ENCODE measurements at places on chromosomes 12 and 14.
A peak's percentile ranks its signal among the peaks of the same experiment; 100 is the strongest.

DNA sequence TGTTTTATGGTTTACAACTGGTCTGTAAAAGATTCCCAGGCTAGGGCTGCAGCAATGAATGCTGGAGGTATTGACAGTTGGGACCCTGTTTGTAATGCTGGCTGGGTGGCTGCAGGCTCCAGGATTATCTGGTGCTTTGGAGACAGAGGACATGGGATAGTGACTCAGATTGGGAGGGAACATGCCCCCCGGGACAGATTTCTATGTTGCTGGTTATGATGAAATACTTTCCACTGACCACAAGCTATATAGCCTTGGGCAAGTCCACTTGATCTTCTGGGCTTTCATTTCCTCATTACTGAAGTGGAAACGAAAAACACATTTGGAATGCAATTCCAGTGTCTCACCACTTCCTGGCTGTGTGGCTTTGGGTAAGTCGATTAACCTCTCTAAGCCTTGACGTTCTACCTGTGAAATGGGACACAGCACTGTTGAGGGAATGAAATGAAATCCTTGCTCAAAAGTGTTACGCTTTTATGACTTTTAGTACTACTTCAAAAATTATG, 6.3 kb upstream of the TPCN1 start:
- DNase-seq, result peak; percentile 41

DNA sequence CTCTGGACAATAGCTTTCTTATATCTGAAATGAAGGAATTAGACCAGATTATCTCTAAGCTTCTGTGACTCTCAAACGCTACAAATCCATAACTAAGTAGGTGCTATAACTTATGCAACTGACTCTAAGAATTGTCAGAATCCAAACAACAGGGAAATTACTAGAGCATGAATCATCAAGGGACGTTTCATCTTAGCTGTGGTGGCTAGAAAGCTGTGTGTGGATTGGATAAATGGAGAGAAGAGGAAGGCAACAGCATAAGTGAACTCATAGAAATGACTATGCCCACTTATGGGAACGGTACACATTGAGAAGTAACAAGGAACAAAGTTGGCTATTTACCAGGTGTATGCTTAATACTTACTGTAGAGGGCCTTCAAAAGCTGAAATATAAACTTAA, 96.0 kb upstream of the NEDD1 start:
- no peak for DNase-seq

DNA sequence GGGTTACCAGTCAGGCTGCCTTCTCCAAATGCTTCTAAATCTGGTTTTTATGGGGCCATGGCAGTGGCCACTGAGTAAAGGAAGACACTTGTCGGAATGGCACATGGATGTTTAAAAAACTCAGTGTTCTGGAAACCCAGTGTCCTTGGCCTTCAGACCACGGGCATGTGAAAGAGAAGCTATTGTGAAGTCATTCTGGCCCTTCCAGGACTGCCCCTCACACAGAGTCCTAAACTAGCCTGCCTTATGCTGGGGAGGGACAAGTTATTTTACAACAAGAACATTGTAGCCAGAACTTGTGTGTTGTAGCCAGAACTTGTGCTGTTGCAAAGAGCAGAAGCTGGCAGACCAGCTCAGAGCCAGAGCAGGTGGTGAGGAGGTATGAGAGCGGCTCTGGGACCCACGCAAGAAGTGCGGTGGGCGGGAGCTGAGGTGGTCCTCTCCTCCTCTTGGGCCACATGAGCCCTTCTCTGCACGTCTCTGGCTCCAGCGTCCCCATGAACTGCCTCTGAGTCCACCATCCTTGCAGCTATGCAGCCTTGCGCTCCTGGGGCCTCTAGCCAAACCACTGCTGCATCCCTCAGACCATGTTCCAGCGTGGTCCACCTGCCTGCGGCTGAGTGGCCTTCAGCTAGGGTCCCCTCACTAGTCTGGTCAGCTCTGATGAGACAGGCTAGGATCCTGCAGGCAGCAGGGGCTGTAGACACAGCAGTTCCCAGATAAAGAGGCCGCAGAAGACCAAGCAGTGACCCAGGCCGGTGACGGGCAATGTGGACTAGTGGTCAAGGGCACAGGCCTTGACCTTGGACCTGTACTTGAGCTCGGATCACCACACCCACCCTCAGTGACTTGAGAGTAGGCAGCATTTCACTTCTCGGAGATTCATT, 32.5 kb downstream of the MMAB start:
- no peak for DNase-seq

GRCh38 chr14:88379706-88380343, 5.6 kb upstream of the SPATA7 start:
- no peak for DNase-seq

- no peak for DNase-seq
Observed at GRCh38 chr12:91567100-91567485, 384.5 kb upstream of the DCN start.

DNA sequence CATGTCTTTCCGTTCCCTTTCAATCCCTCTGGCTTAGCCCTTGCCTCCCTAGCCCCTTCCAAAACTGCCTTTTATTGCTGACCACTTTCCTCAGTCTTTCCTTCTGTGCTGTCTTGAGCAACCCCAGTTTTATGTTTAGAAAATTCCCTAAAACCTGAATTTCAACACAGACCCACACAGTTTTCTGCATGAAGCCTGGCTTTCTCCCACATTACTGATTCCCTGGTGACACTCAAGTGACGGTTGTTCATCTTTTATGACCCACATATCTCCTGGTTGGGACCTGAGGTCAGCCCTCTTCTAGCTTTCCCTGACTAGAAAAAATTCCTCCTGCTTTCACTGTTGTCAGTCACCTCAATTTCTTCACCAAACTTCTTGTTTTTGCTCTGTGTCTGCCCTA, 21.0 kb downstream of the FGD4 start:
- no peak for DNase-seq

GRCh38 chr14:23566778-23567185, 809 bp downstream of the AP1G2 start:
- no peak for DNase-seq

DNA sequence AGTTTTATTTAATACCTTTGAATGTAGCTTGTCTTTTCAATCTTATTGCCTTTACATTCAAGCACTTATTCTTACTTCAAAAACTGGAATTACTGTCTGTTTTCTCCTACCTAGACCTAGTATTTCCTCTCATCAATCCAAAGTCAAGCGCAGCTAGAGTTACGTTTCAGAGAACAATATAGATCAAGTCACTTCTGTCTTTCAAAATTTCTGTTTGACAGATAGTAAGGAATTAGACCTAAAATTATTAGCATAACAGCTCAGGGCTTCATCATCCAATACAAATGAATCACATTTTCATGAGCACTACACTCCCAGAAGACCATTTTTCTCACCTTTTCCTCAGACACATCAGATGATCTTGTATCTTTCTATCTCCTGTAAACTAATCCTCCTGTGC, 170.6 kb downstream of the CCDC59 start:
- no peak for DNase-seq

DNA sequence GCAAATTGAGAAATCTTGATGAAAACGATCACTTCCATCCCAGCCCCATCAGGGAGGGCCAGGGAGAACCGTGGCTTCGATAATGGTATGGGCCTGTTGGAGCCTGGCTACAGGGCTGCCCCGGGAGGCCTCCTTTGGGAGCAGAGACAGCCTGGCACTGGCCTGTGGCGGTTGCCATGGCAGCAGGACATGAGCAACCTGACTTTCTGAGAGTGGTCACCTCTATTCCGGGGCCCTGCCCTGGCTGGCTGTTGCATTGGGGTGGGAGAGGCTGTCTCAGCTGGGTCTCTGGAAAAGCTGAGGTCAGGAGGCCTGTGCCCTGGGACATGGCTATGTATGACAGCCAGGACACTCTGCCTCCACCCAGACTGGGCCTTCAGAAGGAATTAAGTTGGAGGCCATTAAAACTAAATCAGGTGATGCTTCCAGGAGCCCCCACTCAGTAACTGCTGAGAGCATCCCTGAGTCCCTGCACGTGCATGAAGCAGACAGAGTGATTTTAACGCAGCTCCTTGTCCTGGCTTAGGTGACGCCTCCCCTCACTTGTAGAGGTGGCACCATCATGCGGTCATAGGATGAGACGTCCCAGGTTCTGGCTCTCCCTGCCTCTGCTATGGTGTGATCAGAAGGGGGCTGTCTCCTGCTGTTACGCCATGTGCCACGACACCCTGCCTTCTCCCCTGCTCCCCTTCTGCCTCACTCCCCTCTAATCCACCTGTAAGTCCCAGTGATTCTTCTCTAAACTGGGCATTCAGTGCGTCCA, 126.3 kb downstream of the SLC25A47 start:
- DNase-seq, result no peak

DNA sequence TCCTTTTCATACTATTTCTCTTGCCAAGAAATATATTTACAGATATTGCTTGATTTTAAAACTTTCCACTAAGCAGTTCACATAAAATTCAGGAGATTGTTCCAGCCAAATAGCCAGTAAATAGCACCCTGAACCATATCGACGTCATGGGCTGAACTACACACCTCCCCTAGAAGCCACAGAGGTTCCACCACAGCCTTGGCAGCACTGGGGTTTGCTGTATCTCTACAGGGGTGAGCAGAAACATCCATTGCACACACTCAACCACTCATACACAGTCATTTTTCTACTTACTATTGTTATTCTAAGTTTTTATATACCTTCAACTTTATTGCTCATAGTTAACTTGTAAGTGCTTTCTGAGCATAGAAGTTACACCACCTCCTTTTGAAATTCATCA, 8.1 kb upstream of the EIF2S3B start:
- DNase-seq, result peak; percentile 27

DNA sequence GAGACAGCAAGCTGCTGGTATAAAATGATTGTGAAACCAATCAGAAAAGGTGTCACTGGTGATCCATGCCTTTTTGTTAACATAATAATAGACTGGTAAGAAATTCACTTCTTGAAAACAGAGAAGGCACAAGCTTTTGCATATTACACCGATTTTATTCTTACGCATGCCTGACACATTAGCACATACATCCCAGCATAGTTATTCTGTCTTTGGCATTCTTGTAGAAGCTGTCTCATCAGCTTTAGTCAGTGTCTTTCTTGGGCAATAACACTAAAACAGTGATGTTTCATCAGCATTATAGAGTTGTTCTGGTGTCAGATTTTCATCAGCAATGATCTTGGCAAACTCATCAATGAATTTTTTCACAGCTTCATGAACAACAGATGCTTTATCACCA, 283.4 kb upstream of the TMTC1 start:
- DNase-seq, result no peak

DNA sequence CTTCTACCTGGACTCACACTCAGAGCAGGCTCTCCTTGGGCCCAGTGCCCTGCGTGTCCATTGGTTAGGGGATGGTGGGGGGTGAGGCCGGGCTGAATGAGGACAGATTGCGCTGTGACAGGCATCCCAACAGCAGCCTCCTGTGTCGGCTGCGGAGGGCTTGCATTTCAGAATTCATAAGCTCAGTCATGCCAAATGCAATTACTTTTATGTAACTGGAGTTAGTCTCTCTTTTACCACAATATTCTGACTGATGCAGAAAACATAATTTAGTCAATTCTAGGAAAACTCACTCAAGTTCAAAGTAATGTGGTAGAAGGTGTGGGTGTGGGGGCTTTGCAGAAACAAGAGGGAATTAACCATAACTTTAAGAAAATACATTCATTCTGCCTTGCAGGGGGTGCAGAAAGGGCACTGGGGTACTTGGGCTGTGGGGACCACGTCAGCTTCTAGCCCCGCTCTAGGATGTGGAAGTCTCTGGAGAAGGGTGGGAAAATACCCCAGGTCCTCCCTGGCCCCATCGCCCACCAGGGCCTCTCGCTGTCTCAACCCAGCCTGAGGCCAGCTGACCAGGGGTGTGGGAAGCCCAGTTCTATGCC, 257.7 kb downstream of the ADGRD1 start:
- no peak for DNase-seq

DNA sequence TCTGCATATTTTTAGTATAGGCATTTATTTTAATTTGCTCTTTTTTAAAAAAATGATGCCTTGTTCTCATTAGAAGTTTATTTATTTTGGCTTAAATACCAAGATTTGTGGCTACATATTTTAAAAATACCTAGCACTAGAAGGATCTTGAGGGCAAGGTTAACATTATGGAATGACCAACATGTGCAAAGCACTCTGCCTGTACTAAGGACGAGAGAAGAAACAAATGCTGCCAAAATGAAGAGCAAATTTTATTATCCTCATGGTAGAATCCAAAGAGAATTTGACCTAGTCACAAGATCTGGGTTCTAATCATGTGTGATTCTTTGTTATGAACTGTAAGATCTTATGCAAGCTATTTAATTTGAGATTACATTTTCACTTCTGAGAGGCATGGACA, 2.8 kb downstream of the CAND1 start:
- DNase-seq, result no peak

DNA sequence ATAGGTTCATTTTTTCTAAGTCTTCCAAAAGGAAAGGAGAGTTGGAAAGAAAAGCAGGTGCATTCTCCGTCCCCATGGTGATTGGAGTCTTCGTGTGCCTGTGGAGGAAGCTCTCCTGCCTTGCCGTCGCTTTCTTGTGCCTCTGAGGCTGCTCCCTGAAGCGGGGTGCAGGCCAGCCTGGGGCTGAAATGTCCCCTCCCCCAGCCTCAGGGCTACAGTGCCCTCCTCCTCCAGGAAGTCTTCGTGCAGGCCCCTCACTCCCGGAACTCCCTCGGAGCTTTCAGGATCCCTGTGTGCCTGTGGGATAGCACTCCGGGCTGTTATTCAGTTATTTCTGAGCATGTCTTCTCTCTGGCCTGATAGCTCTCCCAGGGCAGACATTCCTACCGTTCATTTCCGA, 569.2 kb downstream of the VRK1 start:
- no peak for DNase-seq

DNA sequence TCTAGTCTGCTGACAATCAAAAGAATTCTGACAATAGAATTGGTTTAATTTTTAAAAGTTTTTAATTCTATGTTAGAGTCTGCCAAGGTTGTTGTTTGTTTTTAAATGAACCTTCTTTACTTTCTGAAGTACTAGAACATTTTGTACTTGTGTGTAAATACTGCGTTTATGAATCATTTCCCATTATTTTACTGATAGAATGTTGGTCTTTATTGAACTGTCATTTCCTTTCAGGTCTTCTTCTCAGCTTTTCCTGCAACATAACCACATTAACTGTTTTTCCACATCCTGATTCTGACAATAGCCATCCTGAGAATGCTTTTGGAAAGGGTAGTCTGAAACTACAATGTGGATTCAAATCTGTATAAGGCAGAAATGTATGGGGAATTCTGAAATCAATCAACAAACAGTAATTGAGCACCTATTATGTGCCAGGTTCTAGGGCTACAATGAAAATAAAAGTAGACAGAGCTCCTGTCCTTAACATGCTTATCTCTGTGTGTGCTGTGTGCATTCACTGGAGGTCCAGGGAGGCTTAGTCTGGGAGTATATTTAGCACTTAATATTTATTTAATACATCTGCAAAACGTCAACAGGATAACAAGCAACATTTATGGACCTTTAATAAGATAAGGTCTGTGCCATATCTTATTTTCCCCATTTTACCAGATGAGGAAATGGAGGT, 73.1 kb upstream of the SLC38A2 start:
- no peak for DNase-seq

DNA sequence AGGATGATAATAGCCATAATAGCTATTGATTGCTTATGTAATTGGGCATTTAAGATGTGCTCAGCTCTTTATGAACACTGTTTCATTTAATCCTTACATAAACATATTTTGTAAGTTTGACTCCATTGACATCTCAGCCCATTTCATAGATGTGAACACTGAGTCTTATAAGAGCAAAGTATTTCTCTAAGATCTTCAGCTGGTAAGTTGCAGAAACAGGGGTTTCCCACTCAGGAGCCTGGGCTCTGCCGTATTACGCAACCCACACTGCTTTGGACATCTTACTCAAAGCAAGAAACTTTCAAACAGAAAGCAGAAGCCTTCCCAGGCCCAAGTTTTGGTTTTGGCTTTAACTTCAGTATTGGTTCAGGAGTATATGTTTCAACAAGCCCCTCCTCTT, 705.1 kb downstream of the MED13L start:
- DNase-seq, result no peak

- no peak for DNase-seq
Observed at GRCh38 chr12:91380631-91381030, 198.0 kb upstream of the DCN start.

All from CD4-positive, alpha-beta T cell treated with Interferon alpha-2 for 1 hour (primary cell).